ENCODE measurements at places on chromosomes 1 and 21.
A peak's percentile ranks its signal among the peaks of the same experiment; 100 is the strongest.

GRCh38 chr1:194268839-194269238 lies 1082.4 kb upstream of the B3GALT2 start:
- DNase-seq = no peak

DNA sequence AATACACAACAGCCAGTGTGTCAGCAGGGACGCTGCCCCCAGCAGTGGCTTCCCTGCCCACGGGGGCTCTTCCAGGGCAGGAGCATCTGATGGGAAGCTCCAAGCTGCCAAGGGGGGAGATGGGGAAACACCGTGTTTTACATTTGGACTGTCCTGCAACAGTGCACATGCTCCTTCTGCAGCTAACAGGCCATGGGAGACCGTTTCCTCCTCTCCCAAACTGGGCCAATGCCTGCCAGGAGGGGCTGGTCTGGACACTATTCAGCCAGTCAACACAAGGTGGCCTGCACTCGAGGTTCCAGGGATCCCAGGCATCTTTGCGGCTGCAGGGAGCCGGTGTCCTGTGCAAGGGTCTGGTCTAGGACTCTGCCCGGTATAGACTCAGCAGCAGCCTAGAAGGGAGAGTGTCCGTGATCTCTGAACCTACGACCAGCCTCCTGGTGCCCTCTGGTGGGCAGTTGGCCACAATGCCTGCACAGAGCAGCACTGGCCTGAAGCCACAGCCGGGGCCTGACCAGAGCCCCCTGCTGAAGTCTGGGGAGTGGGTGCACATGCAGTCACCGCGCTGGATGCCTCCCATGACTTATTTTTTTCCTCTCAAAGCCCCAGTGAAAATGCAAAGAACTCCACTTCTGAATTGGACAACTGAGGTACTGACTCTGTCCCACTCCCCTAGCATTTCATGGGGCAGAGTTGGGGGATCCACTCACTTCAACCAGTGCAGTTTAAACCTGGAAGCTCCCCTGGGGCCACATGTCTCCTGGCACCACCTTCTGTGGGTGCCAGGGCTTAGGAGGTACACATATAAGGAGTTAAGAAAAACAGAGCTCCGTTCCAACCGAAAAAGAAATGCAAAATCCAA lies 33.3 kb downstream of the RCC2 start:
- no peak for DNase-seq

- DNase-seq = no peak
These were observed 34.4 kb upstream of the HP1BP3 start for GRCh38 chr1:20821466-20821865.

GRCh38 chr1:67174716-67175284 lies 8.5 kb downstream of the IL23R start:
- no peak for DNase-seq

DNA sequence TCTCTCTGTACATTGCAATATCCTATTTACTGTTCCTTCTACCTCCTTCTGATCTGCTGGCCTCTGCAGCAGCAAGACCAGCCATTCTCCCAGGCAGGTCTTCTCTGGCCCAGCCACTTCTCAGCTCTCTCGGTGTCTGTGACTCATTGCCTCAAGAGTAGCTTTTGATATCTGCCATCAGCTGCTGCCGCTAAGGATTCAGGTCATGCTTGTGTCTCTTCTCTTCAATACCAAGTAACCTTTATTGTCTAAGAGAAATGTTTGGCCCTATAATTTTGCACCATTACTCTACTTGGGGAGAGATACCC lies 101.8 kb downstream of the TMEM53 start:
- no peak for DNase-seq

GRCh38 chr1:226798427-226799411 lies 59.6 kb upstream of the ITPKB start:
- peak; percentile 42 for DNase-seq

DNA sequence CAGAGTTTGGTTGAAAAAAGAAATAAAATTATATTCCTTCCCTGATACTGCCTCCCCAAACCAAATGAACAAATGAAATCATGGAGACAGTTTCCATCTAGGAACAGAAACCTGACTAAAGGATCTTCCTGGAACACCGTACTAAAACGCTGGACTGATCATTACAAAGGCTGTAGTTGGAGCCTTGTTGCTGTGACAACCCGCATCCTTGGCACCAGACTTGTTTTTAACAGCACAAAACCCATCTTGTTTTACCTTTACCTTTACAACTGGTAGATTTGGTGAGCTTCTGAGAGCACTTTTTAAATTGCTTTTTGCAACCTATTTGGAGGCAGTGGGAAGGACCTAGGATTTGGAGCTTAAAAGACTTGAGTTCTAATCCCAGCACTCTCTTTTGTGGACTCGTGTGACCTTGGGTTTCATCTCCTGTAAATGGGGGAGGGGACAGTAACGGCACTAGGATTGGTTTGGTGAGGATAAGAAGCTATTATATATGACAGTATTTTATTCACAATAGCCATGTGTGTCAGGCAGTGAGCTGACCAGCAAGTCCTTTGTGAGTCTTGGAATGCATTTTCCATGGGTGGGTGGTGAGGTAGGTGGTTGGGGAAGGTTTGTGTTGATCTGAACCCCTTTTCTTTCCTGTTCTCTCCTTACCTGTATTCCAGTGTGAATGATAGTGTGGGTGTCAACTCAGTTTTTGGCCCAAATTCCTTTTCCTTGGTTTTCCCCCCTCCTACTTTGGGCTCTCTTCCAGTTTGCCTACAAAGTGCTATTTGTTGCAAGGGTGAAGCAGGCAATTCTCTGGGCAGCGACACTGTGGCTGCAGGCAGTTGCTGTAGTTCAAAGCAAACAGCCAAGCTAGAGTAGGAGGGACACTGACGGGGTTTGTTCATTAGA lies 12.6 kb downstream of the LRRC8D start:
- DNase-seq = no peak

DNA sequence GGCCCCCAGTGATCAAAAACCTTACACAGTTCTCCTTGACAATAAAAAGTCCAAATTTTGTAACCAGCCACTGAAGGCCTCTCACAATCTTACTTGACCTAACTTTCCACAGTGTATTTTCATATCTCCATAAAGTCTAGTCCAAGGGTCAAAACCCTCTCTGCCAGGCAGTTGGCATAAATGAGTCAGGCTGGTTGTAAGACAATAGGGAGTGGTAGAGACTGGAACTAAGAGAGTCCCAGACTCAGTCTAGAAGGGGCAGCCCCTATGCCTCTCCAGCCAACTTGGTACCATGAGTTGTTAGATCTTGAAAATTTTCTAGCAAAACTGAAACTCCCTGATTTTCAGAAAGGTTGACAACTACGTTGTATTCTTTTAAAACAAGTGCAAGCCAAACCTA lies 21.0 kb downstream of the KIF21B start:
- DNase-seq = no peak

DNA sequence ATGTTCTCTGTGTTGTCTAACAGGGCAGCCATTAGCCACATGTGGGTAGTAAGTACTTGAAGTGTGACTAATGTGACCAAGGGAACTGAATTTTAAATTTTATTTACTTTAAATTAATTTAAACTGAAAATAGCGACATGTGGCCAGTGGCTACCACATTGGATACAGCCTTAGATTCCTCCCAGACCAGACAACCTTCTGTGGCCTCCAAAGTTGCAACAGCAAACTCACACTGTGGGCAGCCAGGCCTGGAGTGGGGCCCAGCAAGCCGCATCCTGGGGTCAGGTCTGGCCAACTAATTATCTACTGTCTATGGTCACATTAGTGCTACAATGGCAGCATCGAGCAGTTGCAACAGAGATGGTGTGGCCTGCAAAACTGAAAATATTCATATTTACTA lies 11.7 kb downstream of the EIF2D start:
- DNase-seq = no peak

GRCh38 chr1:30173560-30173959 lies 549.8 kb downstream of the MATN1 start:
- DNase-seq = no peak

- no peak for DNase-seq
These were observed 28.5 kb upstream of the TENT5C start for GRCh38 chr1:117577191-117577885.

DNA sequence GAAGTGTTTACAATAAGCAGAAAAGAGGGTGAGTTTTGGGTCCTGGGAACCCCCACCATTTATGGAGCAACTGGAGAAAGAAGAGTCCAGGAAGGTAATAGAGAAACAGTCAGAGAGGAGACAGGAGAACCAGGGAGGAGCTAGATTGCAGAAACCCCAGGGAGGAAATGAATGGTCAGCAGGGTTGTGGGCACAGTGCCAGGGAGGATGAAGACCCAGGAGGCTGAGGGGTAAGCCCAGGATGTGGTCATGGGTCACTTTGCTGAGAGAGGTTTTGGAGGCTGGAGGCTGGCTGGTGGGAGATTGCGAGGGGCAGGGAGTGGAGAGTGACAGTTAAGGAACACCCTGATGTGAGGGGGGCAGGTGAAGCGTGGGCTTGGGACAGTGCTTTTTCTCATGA lies 169.9 kb upstream of the CSF3R start:
- no peak for DNase-seq

DNA sequence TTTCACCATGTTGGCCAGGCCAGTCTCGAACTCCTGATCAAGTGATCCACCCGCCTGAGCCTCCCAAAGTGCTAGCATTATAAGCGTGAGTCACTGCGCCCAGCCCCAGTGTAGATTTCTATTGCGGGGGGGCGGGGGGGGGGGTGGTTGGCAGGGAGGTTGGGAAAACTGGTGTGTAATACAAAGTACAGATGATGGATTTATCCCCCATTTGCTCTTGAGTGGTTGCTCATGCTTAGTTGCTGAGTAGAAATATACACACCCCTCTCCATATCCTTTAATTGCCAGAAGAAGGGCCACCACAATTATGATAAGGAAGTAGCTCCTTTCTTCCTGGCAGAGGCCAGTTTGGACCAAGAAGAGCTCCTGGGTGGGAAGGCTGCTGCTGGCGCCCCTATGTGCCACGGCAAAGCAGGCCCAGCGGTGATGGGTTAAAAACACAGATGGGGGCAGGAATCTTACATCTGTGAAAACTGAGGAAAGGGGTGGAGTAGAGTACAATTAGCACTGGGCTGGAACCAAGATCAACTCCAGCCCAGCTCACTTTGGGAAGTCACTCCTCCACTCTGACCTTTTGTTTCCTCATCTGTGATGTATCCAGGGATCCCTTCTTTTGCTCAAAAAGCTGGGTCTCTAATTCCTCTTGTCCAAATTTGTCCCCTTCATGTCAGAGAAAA lies 55.2 kb downstream of the MRPL37 start:
- no peak for DNase-seq

DNA sequence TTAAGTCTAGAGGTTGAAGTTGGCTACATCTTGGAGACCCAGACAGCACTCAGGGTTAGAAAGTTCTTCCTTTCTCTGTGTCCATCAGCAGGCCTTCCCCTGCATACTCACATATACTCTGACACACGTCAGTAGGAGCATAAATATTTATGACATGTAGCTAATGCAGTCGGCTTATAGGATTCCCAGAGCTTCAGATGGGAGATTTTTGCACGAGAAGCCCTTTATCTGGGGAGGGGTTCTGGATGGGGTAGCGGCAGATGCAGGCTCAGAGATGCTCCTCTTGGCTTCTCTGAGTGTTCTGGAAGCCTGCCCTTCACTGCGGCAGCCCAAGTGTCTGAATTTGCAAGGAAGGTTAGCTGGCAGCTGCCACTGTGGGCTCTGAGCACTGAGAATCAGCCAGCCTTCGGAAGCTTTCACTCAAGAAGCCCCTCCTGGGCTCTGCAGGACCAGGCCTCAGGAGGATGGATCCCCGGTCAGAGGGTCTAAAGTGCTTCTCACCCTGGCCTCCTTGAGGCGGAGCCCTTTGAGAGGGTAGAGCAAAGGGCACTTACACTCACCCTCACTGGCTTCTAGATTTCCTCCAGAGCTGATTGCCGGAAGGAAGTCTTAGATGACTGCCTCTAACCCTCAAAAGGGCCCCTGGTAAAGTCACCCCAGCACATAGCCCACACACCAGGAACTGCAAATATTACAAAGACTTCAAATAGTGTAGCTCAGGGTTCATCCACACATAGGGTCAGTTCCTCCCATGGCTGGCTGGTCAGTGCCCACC lies 68.1 kb upstream of the NFASC start:
- no peak for DNase-seq

DNA sequence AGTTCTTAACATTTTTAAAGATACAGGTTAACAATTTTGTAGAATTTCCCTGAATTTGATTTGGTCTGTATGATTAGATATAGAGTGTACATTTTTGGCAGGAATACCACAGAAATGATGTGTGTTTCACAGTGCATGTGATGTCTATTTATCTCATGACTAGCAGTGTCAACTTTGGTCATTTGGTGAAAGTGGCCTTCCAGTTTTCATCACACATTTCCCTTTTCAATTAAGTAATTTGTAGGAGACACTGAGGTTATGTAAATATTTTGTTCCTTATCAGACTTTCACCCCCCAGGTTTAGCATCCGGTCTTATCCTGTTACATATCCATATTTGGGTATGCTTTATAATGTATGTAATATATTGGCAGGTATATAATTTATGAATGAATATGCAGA lies 41.8 kb downstream of the MAP3K7CL start:
- no peak for DNase-seq

DNA sequence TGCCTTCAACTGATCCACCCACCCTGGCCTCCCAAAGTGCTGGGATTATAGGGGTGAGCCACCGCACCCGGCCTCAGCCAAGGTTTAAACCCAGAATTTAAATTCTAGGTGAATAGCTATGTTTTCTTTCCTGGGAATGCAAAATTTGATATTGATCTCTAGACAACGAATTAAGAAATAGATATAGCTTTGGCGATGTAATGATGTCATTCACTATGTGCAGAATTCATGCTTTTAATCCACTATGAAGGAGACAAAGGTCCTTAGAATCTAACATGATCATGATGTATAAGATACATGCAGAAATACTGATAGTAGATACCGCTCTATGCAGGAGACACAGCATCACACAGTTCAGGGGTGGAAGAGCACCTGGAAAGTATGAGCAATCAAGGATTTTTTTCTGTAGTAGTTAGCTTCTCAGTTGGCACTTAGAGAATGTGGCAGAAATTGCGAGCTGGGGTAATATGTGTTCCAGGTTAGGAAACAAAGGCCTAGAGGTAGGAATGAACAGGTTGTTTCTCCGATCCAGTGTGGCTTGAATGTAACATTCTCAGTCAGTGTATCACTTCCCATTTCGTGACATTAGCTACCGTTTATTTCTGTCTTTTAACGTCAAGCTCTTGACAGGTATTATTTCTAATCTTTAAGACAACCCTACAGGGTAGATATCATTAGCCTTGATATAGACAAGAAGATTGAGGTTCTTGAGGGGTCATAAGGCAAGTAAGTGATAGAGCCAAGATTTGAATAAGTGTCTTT lies 3.0 kb upstream of the CEP350 start:
- DNase-seq = no peak

GRCh38 chr1:209109001-209109785 lies 474.3 kb upstream of the CAMK1G start:
- no peak for DNase-seq

DNA sequence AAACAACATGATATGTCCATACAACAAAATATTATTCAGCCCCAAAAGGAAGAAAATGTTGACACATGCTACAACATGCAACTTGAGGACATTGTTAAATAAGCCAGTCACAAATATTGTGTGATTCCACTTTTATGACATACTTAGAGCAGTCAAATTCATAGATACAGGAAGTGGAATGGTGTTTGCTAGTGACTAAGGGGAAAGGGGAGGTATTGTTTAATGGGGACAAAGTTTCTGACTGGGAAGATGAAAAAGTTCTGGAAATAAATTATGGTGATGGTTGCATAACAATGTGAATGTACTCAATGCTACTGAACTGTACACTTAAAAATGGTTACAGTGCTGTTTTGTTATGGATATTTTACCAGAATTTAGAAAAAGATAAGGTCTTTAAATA lies 77.7 kb downstream of the RHOU start:
- DNase-seq = no peak

- no peak for DNase-seq
These were observed 77.2 kb downstream of the MPZL1 start for GRCh38 chr1:167798952-167799351.

GRCh38 chr1:30684881-30685795 lies 38.2 kb downstream of the MATN1 start:
- no peak for DNase-seq

GRCh38 chr1:156884560-156885184 lies 8.8 kb upstream of the PEAR1 start:
- no peak for DNase-seq

Measured in T follicular helper cell (primary cell).